Activated T-helper 2 cell treated with anti-CD3 and anti-CD28 coated beads, Interferon-gamma antibody, Interleukin-2, Interleukin-4, amounts not matched to agents 10 μg/mL and 5 μg/mL and 100 μg/mL, durations not matched to agents 14 hours and 24 hours and 36 hours (primary cell): ENCODE measurements at places on chromosomes 3 and 15. TPM values are rescaled to one million over a fixed set of nuclear protein-coding genes. Genes with fewer than 3 reads are reported as not detected.
A peak's percentile ranks its signal among the peaks of the same experiment; 100 is the strongest.

Gene ATP13A5
- total RNA-seq = not detected in 2 replicates

Gene SLC41A3
- 13.1 and 14.7 TPM in 2 replicates for total RNA-seq

- no peak for DNase-seq
- peaks cover 33% of the 10 kb centered on the region for H3K4me1 ChIP-seq
- no peaks in the 10 kb centered on the region for H3K27me3 ChIP-seq
- H3K27ac ChIP-seq = peak overlapping the region; percentile 38
Measured at GRCh38 chr15:43748376-43748775, 2.1 kb downstream of the PDIA3 start.

GRCh38 chr3:127615631-127616305 lies 13.2 kb upstream of the PODXL2 start:
- no peaks in the 10 kb centered on the region for H3K27me3 ChIP-seq
- H3K4me1 ChIP-seq = peaks cover 14% of the 10 kb centered on the region
- H3K36me3 ChIP-seq = peaks cover 87% of the 10 kb centered on the region
- no peak for DNase-seq
- no peak overlapping the region for H3K27ac ChIP-seq

GRCh38 chr3:102570511-102570910 lies 135.7 kb downstream of the ZPLD1 start:
- H3K27ac ChIP-seq = no peak overlapping the region
- H3K27me3 ChIP-seq = no peaks in the 10 kb centered on the region
- H3K36me3 ChIP-seq = no peaks in the 10 kb centered on the region
- no peak for DNase-seq

- no peak overlapping the region for H3K4me3 ChIP-seq
- no peak overlapping the region for H3K27ac ChIP-seq
- H3K36me3 ChIP-seq = no peaks in the 10 kb centered on the region
- H3K4me1 ChIP-seq = no peaks in the 10 kb centered on the region
- DNase-seq = no peak
Measured at GRCh38 chr3:46671541-46672348, 21.7 kb downstream of the ALS2CL start.

GRCh38 chr3:45864760-45865519 lies 21.4 kb upstream of the CCR9 start:
- H3K4me1 ChIP-seq = peaks cover 56% of the 10 kb centered on the region
- peak; percentile 38 for DNase-seq
- peaks cover 65% of the 10 kb centered on the region for H3K27me3 ChIP-seq
- H3K27ac ChIP-seq = peak overlapping the region; percentile 13

DNA sequence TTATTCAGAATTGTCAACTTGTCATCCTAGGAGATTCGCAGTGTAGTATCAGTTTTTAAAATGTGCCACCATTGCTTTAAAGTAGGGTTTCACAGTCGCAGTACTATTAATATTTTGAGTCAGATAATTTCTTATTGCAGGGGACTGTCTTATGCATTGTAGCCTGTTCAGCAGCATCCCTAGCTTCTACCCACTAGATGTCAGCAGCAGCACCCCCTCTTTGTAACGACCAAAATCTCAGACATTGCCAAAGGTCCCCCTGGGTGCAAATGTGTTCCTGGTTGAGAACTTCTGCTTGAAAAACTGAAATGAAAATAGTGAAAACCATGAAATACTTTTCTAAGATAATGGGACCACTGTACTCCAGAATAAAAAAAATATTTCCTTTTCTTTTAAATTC lies 474.8 kb downstream of the CNTN3 start:
- no peak overlapping the region for H3K4me3 ChIP-seq
- H3K36me3 ChIP-seq = no peaks in the 10 kb centered on the region
- H3K27me3 ChIP-seq = no peaks in the 10 kb centered on the region
- H3K27ac ChIP-seq = no peak overlapping the region
- H3K4me1 ChIP-seq = no peaks in the 10 kb centered on the region
- DNase-seq = no peak

- peak overlapping the region; percentile 98 for H3K27ac ChIP-seq
- peaks cover 38% of the 10 kb centered on the region for H3K4me1 ChIP-seq
- H3K27me3 ChIP-seq = no peaks in the 10 kb centered on the region
- peaks cover 29% of the 10 kb centered on the region for H3K36me3 ChIP-seq
- DNase-seq = peak; percentile 74
- H3K4me3 ChIP-seq = peak overlapping the region; percentile 93
Measured at GRCh38 chr15:59689626-59690236, 611 bp upstream of the BNIP2 start.

DNA sequence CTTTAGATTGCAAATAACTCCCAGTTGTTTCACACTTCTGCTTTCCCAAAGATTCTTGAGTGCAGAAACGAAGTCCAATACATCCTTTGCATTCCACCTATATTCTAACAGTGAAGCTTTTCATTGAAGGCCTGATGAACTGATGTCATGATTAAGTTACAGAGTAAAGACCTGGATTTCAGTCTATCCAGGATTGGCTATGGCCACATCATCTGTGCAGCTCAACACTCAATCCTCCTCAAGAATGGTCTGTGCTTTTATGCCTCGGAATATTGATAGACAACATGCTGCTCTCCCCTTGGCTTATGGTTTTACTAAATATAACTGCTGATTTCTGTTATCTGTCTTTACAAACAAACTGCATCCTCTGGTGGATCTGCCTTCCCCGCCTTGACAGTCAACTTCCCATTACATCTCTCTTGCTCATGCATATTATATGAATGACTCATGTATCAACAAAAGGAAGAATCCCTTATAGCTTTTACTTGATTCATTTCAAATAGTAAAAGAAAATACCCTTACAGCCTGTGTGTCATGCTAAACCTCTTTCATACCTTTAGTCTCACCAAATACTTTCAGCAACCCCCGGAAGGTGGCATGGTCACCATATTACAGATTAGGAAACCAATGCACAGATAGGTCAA lies 59.5 kb downstream of the SCN11A start:
- no peaks in the 10 kb centered on the region for H3K36me3 ChIP-seq
- H3K27me3 ChIP-seq = peaks cover 7% of the 10 kb centered on the region
- H3K4me3 ChIP-seq = no peak overlapping the region
- no peak for DNase-seq
